ENCODE measurements at places on chromosomes 7 and 10. TPM values are rescaled to one million over a fixed set of nuclear protein-coding genes. Genes with fewer than 3 reads are reported as not detected.

DKK1 gene
- total RNA-seq = 2.4 TPM

STOX1 gene
- total RNA-seq = 0.27 TPM

ASB10 gene
- total RNA-seq = not detected

FOXK1 gene
- 47.5 TPM for total RNA-seq

PLAC9 gene
- 37.7 TPM for total RNA-seq

AEBP1 gene
- total RNA-seq = 856 TPM

AKR1C2 gene
- total RNA-seq = 46.8 TPM

PPP1R9A gene
- total RNA-seq = 12.0 TPM

PLEKHS1 gene
- total RNA-seq = 0.21 TPM

EIF3A gene
- 95.1 TPM for total RNA-seq

Measured in aorta (tissue), 5 donors.